Activated naive CD8-positive, alpha-beta T cell treated with anti-CD3 and anti-CD28 coated beads, Interleukin-2, amount 50 U/mL, for 24 hours (primary cell): ENCODE measurements at places on chromosomes 2 and 18.

DNA sequence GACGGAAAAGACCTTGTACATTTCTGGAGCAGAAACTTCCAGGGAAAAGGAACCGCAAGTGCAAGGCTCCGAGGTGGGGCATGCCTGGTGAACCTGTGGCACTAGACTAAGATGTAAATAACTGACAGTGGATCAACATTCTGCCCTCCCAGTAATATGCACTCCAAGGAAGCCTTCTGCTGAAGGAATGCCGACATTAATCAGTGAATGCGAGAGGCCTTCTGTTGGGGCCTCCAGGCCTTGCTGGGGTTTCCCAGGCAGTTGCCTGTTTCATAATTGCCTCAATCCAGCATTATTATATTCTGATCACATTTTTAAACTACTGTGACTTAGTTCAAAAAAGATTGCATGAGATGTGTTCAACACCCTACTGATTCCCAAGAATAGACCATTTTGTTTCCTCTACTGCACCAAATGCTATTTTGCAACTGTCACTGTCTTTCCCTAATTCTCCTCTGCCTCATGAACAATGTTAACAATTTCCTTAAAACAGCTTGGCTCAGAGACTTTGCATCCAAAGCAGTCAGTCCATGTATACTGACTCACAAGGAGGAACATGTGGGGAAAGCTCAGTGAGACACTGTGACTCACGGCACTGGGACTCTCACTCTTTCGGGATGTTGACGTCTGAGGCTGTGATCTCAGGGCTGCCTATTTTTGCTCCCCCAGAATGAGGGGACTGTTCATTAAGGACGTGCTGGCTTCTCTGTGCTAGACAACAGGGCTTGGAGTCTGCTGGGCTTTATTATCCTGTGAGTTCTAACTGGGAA is 10.5 kb upstream of the DSG2 start:
- H3K4me3 ChIP-seq = no peak overlapping the region
- H3K27ac ChIP-seq = no peak overlapping the region
- H3K4me1 ChIP-seq = no peaks in the 10 kb centered on the region
- no peaks in the 10 kb centered on the region for H3K27me3 ChIP-seq

- no peaks in the 10 kb centered on the region for H3K36me3 ChIP-seq
- no peak for DNase-seq
- no peak overlapping the region for H3K4me3 ChIP-seq
- H3K4me1 ChIP-seq = peaks cover 8% of the 10 kb centered on the region
Observed at GRCh38 chr2:48218169-48218568, 311.8 kb upstream of the STON1 start.

GRCh38 chr2:100193291-100193710 is 50.9 kb upstream of the AFF3 start:
- H3K36me3 ChIP-seq = no peaks in the 10 kb centered on the region
- no peak for DNase-seq
- H3K27me3 ChIP-seq = no peaks in the 10 kb centered on the region
- H3K4me1 ChIP-seq = no peaks in the 10 kb centered on the region

DNA sequence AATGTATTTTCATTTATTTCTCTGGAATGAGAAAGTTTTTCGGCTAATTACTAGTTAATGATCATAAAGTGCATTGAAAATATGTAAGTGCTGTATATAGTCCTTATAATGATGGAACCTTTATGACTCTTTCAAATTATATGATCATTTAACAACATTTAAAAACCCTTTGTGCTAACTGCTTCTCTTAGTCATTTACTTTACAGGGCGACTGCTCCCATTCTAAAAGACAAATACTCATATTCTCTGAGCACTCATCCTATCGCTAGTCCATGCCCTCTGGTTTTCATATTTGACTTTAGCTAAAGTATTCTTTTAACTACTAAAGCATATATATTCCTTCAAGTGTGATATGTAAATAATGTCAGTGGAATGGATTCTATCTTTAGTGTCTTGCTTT is 168.2 kb downstream of the CDH7 start:
- no peaks in the 10 kb centered on the region for H3K36me3 ChIP-seq
- no peaks in the 10 kb centered on the region for H3K4me1 ChIP-seq
- no peak for DNase-seq
- H3K27ac ChIP-seq = no peak overlapping the region
- H3K27me3 ChIP-seq = no peaks in the 10 kb centered on the region

DNA sequence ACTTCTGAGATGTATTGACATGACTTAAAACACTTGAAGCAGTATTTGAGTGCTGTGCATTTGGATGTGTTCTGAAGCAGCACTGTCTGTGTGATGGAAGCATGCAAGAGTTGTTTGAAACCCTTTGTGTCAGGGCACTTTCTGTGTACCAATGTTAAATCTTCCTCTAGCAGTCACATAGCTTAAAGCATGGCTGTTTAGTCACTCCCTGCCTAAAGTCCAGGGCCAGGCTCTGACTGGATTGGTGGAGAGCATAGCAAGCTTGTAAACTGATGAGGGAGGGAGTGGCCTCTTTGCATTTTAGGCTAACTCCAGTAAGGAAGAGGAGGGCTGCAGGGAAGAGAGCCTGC is 73.5 kb downstream of the MYO1B start:
- H3K4me1 ChIP-seq = peaks cover 35% of the 10 kb centered on the region
- DNase-seq = no peak
- H3K4me3 ChIP-seq = no peak overlapping the region
- H3K27ac ChIP-seq = no peak overlapping the region

GRCh38 chr2:72933646-72934151 is 16.4 kb downstream of the EMX1 start:
- no peak overlapping the region for H3K4me3 ChIP-seq
- peaks cover 12% of the 10 kb centered on the region for H3K27me3 ChIP-seq
- no peaks in the 10 kb centered on the region for H3K4me1 ChIP-seq

GRCh38 chr18:58580623-58581022 is 48.3 kb downstream of the ALPK2 start:
- H3K27me3 ChIP-seq = peaks cover 3% of the 10 kb centered on the region
- H3K27ac ChIP-seq = no peak overlapping the region
- H3K36me3 ChIP-seq = no peaks in the 10 kb centered on the region
- no peak for DNase-seq
- H3K4me3 ChIP-seq = no peak overlapping the region

GRCh38 chr2:195602687-195603086 is 54.3 kb upstream of the SLC39A10 start:
- H3K27ac ChIP-seq = no peak overlapping the region
- H3K36me3 ChIP-seq = peaks cover 1% of the 10 kb centered on the region
- no peaks in the 10 kb centered on the region for H3K27me3 ChIP-seq
- DNase-seq = no peak
- H3K4me1 ChIP-seq = peaks cover 15% of the 10 kb centered on the region

GRCh38 chr18:9244376-9244775 is 90.2 kb upstream of the TWSG1 start:
- no peaks in the 10 kb centered on the region for H3K27me3 ChIP-seq
- H3K36me3 ChIP-seq = peaks cover 30% of the 10 kb centered on the region
- H3K27ac ChIP-seq = peak overlapping the region; percentile 6
- H3K4me1 ChIP-seq = peaks cover 9% of the 10 kb centered on the region
- H3K4me3 ChIP-seq = no peak overlapping the region
- no peak for DNase-seq

DNA sequence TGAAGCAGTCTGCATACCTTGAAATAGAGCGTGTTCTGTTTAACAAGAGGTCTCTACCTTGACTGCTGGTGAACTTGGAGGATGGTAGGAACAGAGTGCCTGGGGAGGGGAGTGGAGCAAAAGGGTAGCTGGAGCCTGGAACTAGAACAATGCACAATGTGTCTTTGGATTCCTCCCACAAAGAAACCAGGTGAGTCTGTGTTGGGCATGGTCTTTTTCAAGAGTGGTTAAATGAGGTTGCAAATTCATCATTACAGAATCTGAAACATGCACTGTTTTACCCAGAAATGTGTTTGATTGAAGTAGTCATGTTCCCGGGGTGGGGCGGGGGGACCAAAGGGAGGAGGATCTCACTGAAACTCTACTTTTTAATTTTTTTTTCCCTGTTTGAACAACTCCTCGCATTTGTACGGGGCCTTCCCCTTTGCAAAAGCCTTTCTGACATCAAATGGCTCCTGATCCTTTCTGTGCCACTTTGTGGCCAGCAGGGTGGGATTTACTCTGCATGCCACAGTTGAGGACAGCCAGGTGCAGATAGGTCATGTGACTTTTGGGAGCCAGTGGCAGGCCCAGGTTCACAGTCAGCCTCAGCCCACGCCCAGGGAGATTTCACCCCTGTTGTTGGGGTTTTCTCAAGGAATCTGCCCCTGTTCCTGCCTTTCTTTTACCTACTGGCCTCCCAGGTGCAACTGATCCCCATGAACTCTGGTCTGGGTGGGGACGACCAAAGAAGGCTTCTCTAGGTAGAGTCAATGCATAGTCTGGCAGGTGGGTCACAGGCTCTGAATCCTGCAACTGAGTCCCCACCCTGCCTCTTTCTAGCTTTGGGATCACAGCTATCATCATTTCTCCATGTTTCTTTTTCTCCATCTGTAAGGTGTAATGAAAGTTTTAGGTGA is 28.2 kb downstream of the MYCN start:
- H3K4me3 ChIP-seq = no peak overlapping the region
- H3K27me3 ChIP-seq = no peaks in the 10 kb centered on the region
- no peaks in the 10 kb centered on the region for H3K36me3 ChIP-seq
- H3K4me1 ChIP-seq = peaks cover 72% of the 10 kb centered on the region

GRCh38 chr2:226137201-226137811 is 662.3 kb downstream of the IRS1 start:
- H3K27ac ChIP-seq = no peak overlapping the region
- no peaks in the 10 kb centered on the region for H3K36me3 ChIP-seq
- peaks cover 9% of the 10 kb centered on the region for H3K4me1 ChIP-seq

GRCh38 chr2:202687276-202687675 is 52.5 kb downstream of the FAM117B start:
- no peak for DNase-seq
- no peak overlapping the region for H3K27ac ChIP-seq
- peaks cover 1% of the 10 kb centered on the region for H3K36me3 ChIP-seq
- no peaks in the 10 kb centered on the region for H3K27me3 ChIP-seq
- H3K4me3 ChIP-seq = no peak overlapping the region

GRCh38 chr2:237139123-237139675 is 53.5 kb downstream of the COPS8 start:
- H3K27ac ChIP-seq = no peak overlapping the region
- no peak overlapping the region for H3K4me3 ChIP-seq
- no peak for DNase-seq
- H3K27me3 ChIP-seq = peaks cover 1% of the 10 kb centered on the region

DNA sequence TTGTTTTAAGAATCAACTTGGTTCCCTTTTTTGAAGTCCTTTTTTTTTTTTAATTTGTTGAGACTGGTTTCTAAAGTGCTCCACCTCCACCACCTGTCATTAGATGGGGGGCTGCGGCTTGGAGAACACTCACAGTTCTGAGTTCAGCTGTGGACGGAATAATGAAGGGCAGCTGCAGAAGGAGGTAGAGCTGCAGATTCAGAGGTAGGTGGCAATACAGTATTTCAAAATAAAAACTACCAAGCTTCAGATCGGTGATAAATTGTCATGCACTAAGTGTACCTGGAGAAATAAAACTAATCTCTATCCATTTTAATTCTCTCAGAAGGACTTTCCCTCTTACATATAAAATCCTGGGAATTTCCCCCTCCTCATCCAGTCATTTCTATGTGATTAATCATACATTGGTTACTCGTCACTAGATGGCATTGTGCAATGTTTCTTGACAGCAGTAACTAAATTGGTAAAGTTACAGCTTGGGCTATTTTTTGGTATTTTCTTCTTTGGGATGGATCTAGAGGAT is 81.1 kb upstream of the SLC39A10 start:
- peaks cover 3% of the 10 kb centered on the region for H3K36me3 ChIP-seq
- peak overlapping the region; percentile 42 for H3K4me3 ChIP-seq
- no peaks in the 10 kb centered on the region for H3K27me3 ChIP-seq

GRCh38 chr18:66083078-66083477 is 332.3 kb downstream of the CDH7 start:
- H3K4me3 ChIP-seq = no peak overlapping the region
- DNase-seq = no peak
- no peaks in the 10 kb centered on the region for H3K4me1 ChIP-seq
- H3K27me3 ChIP-seq = no peaks in the 10 kb centered on the region

DNA sequence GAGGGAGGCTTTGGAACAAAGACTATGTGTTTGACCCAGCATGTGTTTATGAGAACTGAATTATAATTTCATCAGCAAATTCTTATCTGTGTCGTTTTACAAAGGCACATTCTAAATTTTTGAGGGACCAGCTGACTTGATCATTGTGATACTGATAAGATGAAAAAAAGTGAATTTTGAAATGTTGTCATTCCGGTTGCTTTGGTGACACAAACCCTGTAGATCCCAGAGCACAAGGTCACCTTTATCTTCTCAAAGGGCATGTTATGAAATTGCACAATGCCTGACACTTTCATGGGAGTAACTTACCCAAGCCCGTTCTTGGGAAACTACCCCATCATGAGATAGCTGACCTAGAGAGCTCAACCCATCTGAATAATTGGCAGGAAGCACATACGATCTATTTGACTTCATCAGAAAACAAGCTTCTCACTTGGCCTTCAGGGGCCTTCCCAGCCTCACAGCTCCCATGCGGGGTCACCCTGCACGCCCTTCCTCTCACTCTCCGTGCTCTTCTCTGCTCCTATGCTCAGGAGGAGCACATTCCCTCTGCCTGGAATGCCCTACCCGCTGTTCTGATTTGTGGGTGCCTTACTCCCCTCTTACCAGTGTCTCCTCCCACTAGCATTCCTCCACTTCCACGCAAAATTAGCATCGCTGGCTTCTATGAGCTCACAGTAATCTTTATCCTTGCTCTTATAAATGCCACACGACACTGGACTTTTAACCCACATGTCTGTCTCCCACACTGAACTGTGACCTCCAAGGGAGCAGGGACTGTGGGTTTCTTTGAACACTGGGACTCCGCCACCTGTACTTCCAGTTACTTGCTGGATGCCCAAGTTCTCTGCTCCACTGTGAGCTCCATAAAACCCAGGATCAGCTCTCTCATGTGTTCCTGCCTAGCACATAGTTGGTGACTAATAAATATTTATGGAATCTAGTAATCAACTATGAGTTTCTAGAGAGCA is 555.8 kb upstream of the ID2 start:
- no peak overlapping the region for H3K4me3 ChIP-seq
- DNase-seq = no peak
- H3K4me1 ChIP-seq = no peaks in the 10 kb centered on the region
- H3K27me3 ChIP-seq = no peaks in the 10 kb centered on the region

- DNase-seq = no peak
- H3K4me1 ChIP-seq = peaks cover 9% of the 10 kb centered on the region
- H3K27me3 ChIP-seq = peaks cover 41% of the 10 kb centered on the region
- H3K27ac ChIP-seq = no peak overlapping the region
Observed at GRCh38 chr2:127425540-127426490, 7.6 kb downstream of the PROC start.

- peaks cover 16% of the 10 kb centered on the region for H3K4me1 ChIP-seq
- peak overlapping the region; percentile 64 for H3K27ac ChIP-seq
- peaks cover 23% of the 10 kb centered on the region for H3K27me3 ChIP-seq
Observed at GRCh38 chr18:80175451-80176204, 66.6 kb downstream of the ADNP2 start.

DNA sequence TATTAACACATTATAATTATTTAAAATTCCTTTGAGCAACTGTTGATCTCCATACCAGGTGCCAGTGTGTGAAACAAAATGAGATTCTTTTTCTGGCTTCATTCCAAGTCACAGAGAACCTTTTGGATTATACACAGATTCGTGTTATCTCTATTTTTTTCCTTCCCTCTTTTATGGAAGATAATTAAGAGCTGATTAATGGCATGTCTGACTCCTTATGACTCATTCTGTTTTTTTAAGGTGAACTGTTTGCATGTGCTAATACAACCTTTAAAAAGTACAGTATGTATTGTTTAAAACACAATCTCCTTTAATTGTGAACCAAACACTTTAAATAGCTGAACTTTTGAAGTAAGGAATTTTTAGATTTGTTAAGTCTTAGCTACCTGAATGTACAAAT is 39.3 kb downstream of the PELI1 start:
- no peak overlapping the region for H3K27ac ChIP-seq
- H3K27me3 ChIP-seq = no peaks in the 10 kb centered on the region
- H3K4me1 ChIP-seq = peaks cover 84% of the 10 kb centered on the region
- peaks cover 55% of the 10 kb centered on the region for H3K36me3 ChIP-seq
